ENCODE measurements at places on chromosomes 6 and 20.

DNA sequence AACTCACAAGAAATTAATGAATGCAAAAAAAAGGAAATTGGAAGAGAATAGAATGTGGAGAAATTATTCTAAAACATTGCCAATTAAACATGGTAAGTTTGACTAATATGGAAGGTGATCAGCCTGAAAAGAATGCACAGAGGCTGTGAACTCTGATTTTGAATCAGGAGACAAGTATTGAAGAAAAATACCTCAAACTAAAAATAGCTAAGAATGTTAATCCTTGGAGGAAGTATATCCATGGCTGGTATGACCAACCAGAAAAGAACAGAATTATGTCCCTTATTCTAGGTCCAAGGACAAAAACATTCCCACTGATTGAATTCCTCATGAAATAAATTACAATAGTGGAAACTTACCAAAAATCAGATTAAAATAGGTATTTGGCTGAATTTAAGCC lies 7.3 kb upstream of the RIMS1 start:
- DNase-seq: no peak

DNA sequence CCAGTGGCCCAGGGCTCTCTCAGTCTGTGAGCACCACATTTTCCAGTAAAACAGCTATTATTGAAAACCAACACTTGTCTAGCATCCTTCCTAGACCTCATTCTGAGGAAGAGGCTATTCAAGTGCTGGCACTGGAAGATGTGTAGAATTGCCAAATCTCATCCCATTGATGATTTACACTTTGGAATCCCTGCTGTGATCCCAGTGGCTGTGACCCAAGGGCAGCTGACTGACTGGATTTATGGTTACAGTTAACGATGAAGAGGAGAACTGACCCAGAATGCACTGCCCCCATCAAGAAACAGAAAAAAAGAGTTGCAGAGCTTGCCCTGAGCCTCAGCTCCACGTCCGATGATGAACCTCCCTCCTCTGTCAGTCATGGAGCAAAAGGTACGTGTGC lies 2.4 kb downstream of the CMTR1 start:
- no peak for DNase-seq

- no peak for DNase-seq
Measured at GRCh38 chr20:61376541-61377240, 124.6 kb downstream of the CDH4 start.

DNA sequence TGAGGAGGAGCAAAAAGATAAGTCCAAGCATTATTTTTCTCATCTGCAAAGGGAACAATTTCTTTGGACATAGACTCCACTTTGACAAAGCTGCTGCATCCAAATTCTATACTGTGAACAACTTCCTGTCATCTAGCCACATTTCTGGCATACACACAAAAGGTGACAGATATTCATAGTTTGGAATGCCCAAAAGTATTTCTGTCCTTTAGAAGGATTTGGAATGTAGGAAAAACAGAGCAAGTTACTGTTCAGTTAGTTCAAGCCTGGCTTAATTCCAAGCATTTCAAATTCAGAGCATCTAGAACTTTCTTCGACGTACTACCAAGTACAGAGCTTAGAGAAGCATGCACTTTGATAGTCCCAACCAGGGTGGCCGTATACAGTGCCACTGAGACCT lies 134.0 kb downstream of the PDE7B start:
- no peak for DNase-seq

DNA sequence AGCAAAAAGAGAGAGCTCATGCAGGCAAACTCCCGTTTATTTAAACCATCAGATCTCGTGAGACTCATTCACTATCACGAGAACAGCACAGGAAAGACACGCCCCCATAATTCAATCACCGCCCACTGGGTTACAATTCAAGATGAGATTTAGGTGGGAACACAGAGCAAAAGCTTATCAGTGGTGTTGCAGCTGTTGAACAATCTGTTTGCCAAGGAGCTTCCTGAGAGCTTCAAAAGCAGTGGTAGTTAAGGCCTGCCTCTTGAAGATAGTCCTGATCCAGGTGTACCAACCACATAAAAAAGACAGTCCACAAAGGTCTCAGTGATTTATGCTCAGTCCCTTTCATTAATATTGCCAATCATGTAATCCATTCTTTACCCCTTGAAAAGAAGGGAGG lies 269.4 kb upstream of the IRAK1BP1 start:
- no peak for DNase-seq

- DNase-seq: peak; percentile 84
Measured at GRCh38 chr6:29845405-29846006, 17.9 kb downstream of the HLA-G start.

DNA sequence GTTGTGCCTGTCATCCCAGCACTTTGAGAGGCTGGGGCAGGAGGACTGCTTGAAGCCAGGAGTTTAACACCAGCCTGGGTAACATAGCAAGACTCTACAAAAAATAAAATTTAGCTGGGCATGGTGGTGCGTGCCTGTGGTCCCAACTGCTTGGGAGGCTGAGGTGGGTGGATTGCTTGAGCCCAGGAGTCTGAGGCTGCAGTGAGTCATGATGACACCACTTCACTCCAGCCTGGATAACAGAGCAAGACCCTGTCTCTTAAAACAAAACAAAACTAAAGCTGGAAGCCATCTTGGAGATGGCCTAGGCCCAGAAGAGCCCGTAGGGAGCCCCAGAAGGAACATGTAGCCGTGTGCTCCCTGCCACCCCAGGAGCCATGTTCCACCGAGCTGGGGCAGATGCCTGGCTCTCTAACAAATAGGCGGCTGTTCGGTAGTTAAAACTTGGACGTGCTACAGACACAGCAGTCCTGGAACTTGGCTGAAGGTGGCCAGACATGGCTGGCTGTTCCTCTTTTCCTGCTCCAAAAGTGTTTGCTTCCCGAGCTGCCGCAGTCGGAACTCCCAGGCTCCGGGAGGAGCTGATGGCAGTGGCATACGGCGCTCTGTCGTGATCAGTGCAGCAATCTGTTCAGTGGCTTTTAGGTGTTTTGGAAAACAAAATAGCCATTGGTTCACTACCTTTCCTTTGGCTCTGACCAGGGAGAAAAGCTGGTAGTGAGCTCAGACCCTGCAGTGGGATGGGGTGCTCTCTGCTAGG lies 37.0 kb downstream of the DYNLT1 start:
- DNase-seq: no peak

- no peak for DNase-seq
Measured at GRCh38 chr20:1215386-1216170, 10.3 kb upstream of the RAD21L1 start.

GRCh38 chr6:137222381-137222780 lies 3.2 kb upstream of the IFNGR1 start:
- DNase-seq: no peak

GRCh38 chr6:24972311-24972958 lies 36.7 kb upstream of the RIPOR2 start:
- no peak for DNase-seq

- no peak for DNase-seq
Measured at GRCh38 chr6:167410462-167410861, 85.6 kb downstream of the TTLL2 start.

DNA sequence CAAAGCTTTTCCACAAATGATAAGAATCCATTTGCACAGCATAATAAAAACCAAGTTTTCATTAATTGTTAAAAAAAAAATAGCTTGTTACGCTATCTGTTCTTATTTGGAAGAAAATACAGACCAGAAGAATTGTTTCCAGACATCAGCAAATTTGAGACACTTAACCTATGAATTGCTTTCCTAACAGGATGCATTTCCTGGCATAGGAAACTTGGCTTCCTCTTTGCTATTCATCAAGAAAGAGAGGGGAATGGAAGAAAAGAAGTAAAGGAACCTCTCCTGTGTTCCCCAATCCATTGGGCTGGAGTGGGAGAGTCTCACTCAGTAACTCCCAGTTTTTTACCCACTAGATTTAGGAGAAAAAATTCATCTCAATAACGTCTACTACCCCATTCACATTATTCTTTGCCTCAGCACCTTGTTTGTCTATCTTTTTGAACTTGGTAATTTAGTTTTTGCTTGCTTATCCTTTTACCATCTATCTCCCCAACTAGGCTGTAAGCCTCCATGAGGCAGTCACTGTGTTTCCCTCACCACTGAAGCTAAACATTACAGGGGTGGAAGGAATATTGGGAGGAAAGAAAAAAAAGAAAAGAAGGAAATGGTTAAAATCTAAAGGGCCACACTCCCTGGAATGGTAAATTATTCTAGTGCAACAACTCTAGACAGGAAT lies 150.3 kb downstream of the COL21A1 start:
- DNase-seq: no peak

DNA sequence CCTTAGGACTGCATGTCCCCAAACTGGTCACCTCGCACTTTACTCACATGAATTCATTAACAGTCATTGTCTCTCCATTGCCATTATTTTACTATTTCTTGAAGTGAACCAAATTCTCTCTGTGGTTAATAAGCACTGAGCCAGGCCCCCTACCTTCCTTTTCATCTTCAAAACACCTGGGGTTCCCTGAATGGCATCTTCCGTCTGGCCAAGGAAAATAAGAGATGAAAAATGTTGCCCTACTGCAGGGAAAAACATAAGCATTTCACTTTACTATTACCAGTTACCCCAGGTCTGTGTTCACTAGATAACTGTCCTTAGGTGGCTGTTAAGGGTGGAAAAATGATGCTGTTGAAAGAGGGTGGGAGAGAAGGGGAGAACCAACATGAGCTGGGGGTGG lies 10.0 kb upstream of the NKX2-2 start:
- DNase-seq: no peak

DNA sequence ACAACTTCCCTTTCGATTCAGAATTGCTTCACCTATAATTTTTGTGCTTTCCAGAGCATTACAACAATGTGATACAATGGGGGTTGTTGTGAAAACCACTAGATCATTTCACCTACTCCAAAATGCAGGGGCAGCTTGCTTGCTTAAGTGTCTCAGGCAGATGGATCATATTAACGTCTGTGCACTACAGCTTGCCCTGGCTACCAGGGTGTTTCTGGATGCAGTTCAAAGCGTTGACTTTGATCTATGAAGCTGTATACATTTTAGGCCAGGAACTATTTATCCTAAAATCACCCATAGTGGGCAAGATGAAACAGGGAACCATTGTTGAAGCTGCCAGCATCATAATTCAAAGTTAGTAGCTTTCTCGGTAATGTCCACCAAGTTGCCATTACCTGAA lies 339.5 kb upstream of the HSF2 start:
- no peak for DNase-seq

Measured in HCT116 (cell line).